ENCODE measurements at places on chromosomes 5 and 9.

DNA sequence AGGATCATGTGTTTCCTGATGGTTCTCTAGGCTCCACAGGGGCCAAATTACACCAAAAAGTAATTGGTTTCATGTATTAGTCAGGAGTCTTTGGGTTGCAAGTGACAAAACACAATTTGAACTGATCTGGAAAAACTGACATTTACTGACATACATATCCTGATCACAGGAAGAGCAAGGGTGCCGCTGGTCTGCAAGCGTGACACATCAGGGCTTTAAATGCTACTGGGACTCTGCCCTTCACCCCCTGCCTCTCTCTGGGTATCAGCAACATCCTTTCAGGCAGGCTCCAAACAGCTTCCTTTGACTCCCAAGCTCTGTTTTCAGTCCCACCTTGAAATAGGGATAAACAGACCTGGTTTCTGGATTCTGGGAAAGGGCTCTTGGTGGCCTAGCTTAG, 197.5 kb downstream of the PALM2AKAP2 start:
- no peak for DNase-seq

- DNase-seq: no peak
Measured at GRCh38 chr5:99369797-99370593, 441.2 kb upstream of the CHD1 start.

DNA sequence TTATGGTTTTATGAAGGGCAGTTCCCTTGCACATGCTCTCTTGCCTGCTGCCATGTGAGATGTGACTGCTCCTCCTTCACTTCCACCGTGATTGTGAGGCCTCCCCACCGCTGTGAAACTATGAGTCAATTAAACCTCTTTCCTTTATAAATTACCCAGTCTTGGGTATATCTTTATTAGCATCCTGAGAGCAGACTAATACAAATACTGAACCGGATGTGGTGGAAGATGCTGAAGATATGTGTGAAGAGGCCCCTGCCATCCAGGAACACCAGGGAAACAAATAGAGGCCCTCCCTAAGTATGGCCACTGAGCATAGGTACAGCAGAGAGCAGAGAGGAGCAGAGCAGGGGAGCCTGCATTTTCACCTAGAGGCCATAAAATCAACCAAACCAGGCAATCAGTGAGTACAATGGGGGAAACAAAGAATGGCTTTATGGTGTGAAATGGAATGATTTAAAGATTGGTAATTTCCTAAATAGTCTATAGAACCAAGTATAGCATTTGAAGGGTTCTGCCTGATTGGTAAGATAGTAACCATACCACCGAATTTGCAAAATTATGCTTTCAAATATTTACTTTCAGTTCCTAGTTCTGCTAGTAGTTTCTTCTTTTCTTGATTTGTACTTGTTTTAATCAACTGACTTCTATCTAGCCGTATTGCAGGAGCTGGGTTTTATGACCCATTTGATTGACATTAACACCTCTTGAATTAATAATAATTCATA, 421.6 kb downstream of the IRX1 start:
- no peak for DNase-seq

DNA sequence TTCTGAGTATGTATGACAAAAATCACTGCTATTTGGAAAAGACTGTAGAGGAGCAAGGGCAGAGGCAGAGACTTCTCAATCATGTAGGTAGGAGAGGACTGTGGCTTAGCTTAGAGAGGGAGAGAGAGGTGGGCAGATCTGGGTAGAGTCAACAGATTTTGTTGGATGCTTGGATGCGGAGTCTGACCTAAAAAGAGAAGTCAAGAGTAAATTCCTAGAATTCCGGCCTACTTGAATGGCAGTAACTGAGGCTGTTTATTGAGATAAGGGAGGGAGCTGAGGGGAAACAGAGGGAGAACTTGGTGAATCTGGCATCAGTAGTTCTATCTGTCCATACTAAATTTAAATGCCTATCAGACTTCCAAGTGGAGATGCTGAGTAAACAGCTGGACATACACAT, 2.4 kb downstream of the TICAM2 start:
- no peak for DNase-seq

DNA sequence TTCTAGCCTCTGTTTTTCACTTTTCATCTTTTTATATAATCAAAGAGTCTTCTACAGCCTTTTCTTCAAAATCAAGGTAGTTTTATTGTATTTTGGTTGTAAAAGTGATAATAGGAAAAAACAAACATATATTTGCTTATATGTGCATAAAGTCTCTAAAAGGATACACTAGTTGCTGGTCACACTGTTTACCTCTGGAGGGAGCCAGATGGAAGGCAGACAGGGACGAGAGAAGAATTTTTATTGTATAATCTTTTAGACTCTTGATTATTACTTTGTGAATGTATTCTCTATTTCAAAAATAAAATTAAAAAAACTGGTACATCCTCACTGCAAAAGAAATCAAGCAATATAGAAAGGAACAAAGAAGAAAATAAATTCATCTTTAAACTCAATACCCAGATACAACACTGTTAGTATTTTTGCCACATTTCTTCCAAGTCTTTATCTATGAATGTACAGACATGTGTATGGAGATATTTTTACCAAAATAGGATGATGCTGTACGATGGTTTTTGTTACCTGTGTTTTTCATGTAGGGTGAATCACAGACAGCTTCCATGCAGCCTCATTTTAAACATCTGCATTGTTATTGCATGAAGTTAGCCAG, 6.1 kb upstream of the RNF183 start:
- peak; percentile 72 for DNase-seq

- peak; percentile 64 for DNase-seq
Measured at GRCh38 chr5:50709471-50709870, 43.0 kb downstream of the PARP8 start.

- no peak for DNase-seq
Measured at GRCh38 chr5:76225336-76225735, 142.2 kb downstream of the SV2C start.

GRCh38 chr5:87116825-87117512, 150.7 kb upstream of the RASA1 start:
- DNase-seq: no peak

DNA sequence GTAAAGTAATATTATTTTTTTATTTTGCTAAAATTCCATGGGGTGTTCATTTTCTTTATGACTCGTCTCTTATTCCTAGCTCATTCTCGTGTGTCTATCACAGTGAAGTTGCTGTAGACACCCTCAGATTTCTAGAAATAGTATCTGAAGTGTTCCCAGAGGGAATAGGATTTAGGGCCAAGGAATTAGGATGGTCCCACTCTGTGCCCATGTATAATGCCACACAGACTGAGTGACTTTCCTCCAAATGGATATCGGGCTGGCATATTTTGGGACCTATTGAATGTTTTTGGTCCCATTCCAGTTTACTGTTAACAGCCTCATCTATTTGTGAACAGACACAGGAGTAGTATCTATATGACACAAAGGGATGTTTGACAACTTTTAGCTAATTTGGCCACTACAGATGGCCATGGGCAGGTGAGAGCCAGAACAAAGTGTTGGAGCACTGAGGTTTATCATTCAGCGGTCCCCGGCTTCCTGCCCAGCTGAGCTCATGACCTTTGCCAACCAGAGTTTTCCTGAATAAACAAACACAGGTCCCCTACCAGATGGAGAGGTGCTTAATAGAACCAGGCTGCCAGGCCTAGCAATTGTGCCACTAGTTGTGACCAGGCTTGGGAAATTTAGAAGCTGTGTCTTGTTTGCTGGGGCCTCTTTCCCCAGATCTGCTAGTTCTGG, 46.9 kb downstream of the MAP1B start:
- no peak for DNase-seq

GRCh38 chr9:135244271-135245221, 157.1 kb downstream of the OLFM1 start:
- DNase-seq: no peak

DNA sequence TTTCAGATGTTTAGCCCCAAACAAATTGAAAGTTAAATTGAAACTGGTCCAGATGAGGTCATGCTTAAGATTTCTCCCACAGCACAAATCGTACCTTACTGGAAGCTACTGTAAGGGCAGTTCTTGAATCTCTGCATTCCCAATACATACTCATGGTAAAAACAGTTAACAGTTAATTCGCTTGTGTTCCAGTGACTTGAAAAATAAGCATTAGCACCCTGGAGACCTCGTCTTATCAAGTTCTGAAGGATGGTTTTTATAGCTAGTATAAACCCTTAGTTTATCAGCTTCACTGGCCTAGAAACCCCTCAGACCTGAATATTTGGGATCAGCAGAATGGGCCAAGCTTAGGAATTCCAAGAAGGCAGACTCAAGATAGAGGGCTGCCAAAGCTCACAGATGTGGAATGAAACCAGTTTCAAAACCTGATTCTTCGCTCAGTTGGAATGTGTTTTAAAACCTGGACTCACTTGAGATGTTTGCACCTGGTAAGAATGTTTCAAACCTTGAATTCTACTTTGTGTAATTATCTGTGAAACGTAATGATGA, 103.6 kb downstream of the C9orf152 start:
- peak; percentile 74 for DNase-seq

DNA sequence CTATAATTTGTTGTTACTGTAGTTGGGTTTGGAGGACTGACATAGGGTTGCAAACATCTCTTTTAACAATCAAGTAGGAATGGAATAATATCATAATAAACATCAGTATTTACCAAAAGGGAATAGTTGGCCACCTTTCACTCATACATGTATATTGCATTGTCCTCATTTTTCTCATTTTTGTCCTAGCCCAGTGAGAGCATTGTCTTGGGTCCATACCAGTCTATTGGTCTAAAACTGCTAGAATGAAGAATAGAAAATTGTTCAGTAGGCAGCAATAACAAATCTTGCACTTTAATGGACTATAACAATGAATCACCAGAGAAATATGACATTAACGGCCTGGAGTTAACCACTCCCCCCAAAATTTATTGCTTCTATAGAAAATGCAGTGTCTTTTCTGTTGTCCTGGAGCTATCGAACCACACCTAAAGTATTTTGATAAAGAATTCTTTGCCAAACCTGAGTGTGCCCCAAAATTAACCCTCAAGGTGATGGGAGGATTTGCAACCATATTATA, 80.9 kb upstream of the IL33 start:
- DNase-seq: no peak

DNA sequence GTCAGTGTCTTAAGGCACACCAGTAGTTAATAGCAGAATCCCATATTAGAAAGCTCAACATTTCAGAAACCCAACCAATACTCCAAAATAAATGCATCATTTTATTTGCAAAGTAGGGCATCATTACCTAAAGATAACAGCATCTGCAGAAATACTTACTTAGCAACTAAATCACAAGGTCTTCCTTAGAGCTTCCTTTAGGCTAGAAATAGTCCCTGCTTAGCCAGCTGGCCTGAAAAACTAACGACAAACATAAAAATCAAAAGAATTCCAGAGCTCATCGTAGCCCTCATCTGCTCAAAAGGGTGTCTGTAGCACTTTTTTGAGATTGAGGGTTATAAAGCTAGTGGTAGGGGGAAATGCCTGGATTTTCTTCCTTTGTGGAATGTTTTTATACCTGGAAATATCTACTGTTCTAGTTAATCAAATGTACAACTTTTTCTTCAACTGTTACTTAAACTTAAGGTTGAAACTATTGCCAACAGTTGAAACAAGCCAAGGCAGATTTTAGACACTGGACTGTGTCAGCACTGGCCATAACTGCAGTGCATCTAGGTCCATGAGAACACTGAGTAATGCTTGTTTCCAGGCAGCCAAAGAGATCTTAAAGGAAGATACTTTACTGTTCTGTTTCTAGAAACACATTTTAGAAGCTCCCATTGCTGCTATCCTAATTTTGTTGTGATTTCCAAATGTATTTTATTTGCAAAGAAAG, 129.4 kb upstream of the RASA1 start:
- no peak for DNase-seq

GRCh38 chr9:137240318-137240840, 708 bp upstream of the TUBB4B start:
- DNase-seq: peak; percentile 73

GRCh38 chr5:165185716-165186115, 1680.3 kb downstream of the MAT2B start:
- no peak for DNase-seq

DNA sequence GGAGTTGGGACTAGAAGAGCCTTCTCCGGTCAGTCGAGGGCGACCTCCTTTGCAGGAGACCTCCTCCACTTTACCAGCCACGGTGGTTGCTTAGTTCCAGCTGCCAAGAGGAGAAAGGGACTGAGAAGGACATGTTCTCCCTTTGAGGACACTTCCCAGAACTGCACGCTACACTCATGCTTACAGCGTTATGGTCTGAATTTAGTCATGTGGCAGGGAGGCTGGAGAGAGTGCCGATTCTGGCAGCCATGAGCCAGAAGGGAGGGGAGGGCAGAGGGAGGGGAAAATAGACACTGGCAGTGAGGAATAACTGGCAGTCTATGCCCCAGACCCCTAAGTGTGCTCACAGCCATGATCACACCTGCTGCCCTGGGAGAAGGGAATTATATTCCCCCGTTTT, 47.8 kb downstream of the TSPAN17 start:
- no peak for DNase-seq

GRCh38 chr9:94096819-94097577, 12.7 kb downstream of the PTPDC1 start:
- no peak for DNase-seq

DNA sequence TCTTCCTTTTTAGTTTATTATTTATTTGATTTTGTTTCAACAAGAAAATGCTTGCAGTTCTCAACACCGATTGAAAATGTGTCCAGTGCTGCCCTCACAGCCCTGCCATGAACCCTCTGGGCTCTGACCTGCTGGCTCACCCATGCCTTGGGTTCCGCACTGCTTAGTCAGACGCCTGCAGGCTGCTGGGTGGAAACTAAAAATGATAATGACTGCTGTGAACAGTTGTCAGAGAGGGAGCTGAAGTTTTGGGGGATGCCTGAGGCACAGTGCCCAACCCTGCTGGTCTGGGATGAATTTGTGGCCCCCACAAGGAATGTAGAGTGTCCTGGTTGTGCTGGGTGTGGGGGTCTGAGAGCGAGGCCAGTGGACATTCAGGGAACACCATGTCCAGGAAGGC, 22.2 kb upstream of the CFAP157 start:
- peak; percentile 42 for DNase-seq

DNA sequence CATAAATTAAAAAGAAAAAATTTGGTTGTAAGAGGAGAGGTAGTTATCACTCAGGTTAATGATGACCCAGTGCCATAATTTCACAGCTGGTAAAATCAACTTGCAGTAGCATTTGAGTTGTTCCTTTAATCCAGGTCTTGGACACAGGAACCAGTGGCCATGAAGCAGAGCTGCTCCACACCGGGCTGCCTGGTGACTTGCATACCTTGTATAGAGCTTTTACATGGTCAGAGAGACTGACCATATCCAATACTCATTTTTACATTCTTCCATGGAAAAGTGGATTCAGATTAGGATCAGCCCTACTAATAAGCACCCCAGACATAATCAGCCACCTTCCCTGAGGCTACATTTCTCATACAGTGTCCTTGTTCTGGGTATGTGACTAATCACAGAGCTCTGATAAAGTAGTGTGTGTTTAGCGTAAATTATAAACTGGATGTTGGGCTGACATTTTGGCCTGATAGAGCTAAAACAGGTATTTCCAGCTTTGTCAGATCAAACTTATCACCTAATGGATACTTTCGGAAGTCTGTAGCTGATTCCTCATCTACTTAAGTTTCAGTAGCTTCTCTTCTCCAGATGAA, 77.0 kb upstream of the ZSWIM6 start:
- no peak for DNase-seq

All from cardiac fibroblast (primary cell).